ENCODE measurements at places on chromosomes 7 and 10.

DNA sequence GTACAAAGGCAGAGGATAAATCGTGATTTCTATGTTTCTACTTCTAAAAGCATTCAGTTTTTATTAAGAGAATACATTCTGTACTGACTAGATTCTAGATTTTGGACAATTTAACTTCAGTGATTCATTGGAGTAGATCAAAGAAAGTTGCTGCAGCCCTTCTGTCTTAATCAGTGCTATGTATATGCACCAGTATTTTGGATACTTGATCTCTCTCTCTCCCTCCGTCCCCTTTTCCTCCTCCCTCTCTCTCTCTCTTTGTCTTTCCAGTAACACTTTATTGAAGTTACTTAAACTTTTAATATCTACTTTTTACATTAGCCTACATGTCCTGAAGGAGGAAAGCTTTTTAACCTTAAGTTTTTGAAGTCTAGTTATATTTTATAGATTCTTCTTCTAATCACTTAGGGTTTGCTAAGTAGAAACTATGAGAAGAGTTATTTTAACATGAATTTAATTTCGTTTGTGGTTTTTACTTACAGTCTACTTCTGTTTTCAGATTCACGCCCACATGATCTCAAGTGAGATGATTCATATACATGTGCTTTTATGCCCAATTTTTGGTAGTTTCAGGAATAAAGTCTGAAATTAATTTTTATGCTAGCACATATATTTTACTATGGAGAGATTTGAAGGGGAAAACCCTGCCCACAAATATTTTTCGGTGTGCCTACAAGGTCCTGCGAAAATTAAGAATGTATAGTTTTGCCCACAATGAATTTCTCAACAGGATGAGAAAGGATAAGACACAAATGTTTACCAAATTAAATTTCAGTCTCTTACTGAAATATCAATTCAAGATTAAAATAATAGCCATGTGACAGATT lies 9.1 kb downstream of the MDFIC start:
- ATAC-seq = no peak

- no peak for ATAC-seq
These were observed 82.1 kb downstream of the PDGFA start for GRCh38 chr7:437329-438251.

GRCh38 chr10:104574838-104575237 lies 66.3 kb upstream of the SORCS3 start:
- ATAC-seq = no peak

DNA sequence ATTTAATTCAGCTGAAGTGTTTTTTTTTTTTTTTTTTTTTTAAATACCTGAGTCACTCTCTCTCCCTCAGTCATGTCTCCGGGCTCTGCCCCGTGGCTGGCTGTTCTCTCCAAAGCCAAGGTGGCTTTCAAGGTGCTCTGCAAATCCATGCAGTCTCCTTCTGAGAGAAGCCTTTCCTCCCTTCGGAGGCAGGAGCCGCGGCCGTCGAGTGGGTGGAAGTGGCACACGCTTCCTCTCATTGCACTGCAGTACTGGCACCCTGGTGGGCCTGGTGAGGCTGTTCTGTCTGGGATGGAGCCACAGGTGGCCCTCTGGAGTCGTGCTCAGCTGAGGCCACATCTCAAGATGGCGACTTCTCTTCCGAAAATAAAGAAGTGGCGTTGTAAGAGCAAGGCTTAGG lies 221.8 kb downstream of the GLRX3 start:
- no peak for ATAC-seq

- ATAC-seq = no peak
These were observed 265.1 kb downstream of the CCSER2 start for GRCh38 chr10:84593506-84593905.

DNA sequence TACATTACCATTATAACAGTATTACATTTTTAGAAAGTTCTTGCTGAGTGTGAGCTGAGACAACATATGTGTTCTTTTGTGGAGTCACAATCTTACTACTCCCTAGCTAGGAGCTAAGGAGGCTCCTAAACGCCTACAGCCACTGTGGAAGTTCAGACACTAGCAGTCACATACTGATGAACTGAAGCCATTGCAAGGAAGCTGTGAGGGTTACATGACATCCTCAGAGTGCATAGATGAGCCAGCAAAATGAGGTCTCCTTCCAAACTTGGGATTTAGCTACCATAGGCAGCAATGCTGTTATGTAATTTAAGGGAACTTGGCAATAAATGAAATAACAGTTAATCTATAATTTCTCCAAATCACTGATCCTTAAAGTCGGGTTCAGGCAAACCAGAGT lies 10.8 kb upstream of the ST7 start:
- no peak for ATAC-seq

GRCh38 chr10:72386916-72387586 lies 32.3 kb upstream of the DNAJB12 start:
- no peak for ATAC-seq

GRCh38 chr10:77949167-77949566 lies 22.6 kb upstream of the DLG5 start:
- ATAC-seq = peak; percentile 99

DNA sequence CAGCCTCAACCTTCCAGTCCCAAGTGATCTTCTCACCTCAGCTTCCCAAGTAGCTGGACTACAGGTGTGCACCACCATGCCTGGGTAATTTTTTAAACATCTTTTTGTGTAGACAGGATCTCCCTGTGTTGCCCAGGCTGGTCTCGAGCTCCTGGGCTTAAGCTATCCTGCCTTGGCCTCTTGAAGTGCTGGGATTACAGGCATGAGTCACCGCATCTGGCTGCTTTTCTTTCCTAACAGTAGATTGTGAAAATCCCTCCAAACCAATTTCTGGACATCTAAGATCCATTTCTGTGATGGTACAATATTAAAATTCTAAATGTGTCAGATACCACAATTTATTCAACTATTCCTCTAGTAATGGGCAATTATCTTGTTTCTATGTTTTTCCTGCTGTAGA lies 38.7 kb downstream of the RAB18 start:
- ATAC-seq = no peak

- ATAC-seq = peak; percentile 91
These were observed at the start of gene CALD1 for GRCh38 chr7:134778941-134779740. CALD1 (plus strand) TSS chr7:134779634; CDS start chr7:134867734, 88,100 bp downstream.

- ATAC-seq = no peak
These were observed 171.5 kb upstream of the SP4 start for GRCh38 chr7:21256310-21256877.

DNA sequence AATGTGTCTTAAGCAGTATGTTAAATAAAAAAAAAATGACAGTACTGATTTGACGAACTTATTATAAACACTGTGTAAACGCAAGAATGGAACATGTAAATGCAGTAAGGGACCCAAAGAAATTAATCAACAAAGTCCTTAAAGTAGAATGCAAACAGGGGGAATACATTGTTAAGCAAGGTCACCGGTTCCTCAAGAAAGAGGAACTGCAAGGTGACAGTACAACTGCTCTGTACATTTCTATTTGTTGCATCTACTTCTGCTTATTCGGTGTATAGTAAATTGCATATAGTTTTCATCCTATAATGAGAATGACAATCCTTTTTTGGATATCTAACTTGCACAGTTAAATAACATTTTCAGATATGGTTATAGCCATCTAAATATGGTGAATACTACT lies 387.0 kb upstream of the SEMA3D start:
- ATAC-seq = no peak

DNA sequence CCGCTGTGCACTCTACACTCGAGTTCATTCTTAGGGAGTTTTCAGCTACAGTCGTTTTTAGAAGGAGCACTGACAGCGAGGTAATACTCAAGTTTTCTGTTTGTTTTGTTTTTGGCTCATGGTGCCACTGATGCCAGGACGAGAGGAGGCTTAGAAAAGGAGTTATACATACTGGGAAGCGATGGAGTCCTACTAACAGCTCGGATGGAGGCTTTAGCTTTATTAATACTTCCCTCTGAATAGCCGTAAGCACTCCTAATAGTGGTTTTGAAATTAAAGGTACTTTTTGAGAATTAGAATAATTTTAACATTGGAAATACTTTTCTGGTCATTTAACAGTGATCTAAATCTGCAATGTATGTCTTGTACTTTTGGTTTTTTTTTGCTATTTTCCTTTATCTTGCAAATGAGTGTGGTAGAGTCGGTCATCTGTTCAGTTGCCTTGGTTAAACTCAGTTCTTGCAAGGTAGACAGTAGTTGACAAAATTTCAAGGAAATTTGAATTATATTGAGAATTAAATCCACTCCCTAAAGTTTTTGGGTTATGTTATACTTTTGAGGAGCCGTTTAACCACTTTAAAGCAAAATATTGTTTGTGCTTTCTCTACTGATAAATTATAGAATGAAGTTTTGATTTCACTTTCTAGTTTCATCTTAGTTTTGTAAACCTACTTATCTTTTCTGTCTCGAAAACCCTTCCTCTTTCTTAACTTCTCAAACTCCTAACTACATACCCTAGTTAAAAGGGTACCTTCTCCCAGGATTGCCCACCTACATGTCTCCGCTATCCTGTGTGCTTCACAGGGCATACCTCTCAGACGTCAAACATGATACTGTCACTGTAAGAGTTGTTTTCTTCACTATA lies 1.5 kb downstream of the HBP1 start:
- ATAC-seq = no peak

DNA sequence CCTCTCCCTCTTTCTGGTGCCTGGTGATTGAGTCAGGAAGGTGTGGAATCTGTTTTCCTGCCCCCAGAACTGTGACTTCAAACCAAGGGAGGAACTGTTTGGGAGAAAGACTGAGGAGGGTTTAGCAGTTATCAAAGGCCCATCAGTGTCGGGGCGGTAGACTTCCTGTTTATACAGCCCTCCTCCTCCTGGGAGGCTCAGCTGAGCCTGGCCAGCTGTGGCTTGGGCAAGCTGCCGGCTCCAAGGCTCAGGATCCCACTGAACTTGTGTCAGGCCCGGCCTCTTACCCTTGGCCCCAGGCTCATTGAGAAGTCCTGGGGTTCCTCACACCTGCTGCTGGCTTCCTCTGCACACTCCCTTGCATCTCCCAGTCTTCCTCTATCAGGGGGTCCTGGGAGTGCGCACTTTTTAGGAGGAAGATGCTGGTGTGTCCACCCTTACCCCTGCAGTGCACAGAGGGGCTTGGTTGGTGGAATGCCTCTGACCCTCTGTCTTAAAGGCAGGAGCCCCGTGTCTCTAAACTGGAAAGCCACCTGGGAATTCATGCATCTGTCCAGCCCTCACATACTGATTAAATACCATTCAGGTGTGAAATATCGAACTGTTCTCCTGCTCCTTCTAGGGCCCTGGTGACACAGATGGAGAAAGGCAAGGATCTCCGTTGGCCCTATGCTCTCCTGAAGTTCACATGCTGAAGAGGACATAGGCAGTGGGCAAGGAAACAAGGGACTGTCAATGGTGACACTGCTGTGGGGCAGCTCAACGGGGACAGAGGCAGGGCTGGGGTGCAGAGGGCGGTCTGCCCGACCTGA lies 32.4 kb downstream of the CXCL12 start:
- no peak for ATAC-seq

- ATAC-seq = no peak
These were observed 807.5 kb upstream of the SORCS1 start for GRCh38 chr10:107971973-107972372.

DNA sequence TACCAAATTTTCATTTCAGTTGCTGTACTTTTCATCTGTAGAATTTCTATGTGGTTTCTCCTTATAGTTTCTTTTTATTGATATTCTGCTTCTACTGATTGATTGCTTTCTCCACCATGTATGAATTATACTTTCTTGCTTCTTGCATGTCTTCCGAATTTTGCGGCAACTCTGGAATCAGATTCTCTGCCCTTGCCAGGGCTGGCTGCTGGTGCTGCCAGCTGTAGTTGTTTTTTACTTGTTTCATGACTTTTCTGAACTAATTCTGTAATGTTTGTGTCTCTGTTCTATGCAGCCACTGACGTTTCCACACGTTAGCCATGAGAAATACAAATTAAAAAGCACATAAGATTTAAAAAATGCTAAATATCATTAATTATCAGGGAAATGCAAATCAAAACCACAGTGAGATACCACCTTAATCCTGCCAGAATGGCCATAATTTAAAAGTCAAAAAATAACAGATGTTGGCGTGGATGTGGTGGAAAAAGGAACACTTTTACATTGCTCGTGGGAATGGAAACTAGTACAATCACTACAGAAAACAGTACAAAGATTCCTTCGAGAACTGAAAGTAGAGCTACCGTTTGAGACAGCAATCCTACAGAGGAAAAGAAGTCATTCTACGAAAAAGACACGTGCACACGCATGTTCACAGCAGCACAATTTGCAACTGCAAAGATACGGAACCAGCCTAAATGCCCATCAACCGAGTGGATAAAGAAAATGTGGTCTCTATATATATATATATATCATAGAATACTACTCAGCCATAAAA lies 51.5 kb downstream of the MAD1L1 start:
- no peak for ATAC-seq

DNA sequence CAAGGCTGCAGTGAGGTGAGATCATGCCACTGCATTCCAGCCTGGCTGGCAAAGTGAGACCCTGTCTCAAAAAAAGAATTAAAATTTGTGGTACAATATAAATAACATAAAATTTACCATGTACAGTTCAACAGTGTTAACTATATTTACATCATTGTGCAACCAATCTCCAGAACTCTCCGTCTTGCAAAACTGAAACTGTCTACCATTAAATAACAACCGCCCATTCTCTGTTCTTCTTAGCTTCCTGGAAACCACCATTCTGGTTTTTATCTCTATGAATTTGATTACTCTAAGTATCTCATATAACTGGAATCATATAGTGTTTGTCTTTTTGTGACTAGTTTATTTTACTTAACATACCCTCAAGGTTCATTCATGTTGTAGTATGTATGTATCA lies 167.6 kb downstream of the AUTS2 start:
- ATAC-seq = no peak

DNA sequence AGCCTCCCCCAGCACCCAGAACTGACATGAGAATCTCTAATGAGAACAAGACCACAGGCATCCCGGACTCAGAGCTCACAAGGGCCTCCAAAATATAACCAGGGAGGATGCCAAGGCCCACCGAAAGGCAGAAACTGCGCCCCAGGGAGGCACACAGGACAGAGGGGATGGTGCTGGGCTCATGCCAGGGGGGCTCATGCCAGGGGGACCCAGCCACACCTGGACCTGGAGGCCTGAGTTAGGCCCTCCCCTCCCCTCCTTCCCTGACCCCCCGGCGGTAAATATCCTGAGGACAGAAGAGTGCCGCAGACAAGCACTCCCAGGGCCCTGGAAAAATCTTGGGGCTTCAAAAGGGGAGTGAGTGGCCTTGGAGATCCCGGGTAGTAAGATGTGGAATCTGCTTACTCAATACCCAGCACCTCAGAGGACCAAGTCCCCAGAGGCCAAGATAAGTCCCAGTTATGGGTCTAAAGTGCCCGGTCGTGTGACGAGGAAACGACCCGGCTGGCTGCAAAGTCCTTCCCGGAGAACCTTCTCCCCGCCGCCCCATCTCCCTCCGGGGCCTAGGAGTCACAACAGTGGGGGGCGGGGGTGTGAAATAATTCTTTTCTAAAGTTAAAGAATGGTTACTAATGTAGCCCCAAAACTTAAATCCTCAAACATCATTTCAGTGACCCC lies 11.9 kb downstream of the PDGFA start:
- no peak for ATAC-seq

DNA sequence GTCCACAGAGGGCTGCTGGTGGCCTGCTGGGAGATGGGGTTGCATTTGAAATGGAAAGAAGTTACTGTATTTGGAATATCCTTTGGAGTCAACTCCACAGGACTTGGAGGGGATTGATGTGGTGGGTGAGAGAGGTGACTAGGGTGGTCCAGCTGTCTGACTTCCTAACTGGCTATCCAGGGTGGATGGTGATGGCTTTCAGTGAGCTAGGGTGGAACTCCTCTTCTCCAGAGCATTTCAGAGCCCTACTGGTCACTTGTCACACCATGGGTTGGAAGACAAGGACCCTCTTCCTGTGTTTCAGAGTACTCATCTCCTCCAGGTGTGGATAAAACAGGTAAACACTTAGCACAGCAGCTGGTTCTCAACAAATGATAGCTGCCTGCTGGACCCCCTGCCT lies 3.3 kb upstream of the ADAMTS14 start:
- no peak for ATAC-seq

- no peak for ATAC-seq
These were observed 69.0 kb upstream of the LRRC18 start for GRCh38 chr10:49008505-49009198.
